ENCODE measurements at places on chromosomes 11 and 22.

DNA sequence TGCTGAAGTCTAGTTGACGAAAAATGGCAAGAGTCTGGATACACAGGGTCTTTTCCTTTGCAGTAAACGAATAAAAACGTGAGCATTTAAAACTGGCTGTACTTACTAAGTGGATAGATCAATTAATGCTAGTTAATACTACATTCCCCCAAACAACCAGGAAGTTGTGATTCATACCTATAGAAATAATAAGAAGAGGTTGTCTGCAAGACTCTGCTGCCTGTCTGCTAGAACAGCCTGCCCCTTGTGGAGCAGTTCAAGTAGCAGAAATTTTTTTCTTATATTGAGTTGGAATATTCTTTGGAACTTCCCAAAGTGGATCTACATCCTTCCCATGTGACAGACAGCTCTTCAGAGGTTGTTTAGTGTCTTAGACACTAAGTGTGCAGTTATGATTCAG is 86.8 kb downstream of the TEAD1 start:
- no peak for DNase-seq

GRCh38 chr11:81345609-81346008 is 1388.1 kb downstream of the FAM181B start:
- DNase-seq: no peak

- DNase-seq: peak; percentile 77
These were observed at the start of gene P4HA3 for GRCh38 chr11:74311352-74311926. Gene P4HA3, minus strand, starts transcription at chr11:74311640. Its CDS starts 29 bp downstream, at chr11:74311611.

DNA sequence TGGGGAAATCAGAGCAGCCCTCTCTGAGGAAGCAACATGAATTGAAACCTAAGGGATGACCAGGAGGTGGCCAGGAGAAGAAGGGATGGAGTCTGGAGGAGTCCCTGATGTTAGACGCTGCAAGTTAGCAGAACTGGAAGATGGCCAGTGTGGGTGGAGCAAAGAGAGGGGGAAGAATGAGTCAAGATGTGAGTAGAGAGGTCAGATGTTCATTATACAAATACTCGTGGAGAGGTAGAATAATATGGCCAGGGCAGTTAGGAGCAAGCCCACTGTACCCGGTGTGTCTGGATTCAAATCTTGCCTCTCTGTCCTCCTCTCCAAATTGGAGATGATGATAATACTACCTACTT is 242.0 kb downstream of the TENM4 start:
- DNase-seq: no peak

- no peak for DNase-seq
These were observed 66.0 kb downstream of the PHF21B start for GRCh38 chr22:44943701-44944324.
